ENCODE measurements at places on chromosomes 5 and 9. TPM values are rescaled to one million over a fixed set of nuclear protein-coding genes. Genes with fewer than 3 reads are reported as not detected.
A peak's percentile ranks its signal among the peaks of the same experiment; 100 is the strongest.

GRCh38 chr5:82222597-82223574 is 55.3 kb downstream of the RPS23 start:
- no peak for DNase-seq

DNA sequence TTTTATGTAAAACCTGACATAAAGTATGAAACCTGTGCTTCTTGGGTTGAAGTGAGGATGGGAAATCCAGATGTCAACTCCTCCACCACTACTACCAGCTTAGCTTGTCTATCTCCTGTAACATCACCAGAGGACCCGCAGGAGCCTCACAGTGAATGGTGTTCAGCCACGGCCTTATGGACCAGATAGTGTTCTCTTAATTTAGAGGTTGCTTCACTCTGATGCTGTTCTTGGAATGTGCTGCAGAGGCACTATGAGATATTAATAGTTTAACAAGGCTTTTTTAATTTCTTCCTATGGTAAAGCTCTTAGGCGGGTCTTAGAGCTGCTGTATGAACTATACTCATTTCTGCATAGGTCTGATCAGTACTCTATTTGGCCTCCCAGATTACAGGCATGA is 27.9 kb downstream of the NFX1 start:
- DNase-seq: no peak

DNA sequence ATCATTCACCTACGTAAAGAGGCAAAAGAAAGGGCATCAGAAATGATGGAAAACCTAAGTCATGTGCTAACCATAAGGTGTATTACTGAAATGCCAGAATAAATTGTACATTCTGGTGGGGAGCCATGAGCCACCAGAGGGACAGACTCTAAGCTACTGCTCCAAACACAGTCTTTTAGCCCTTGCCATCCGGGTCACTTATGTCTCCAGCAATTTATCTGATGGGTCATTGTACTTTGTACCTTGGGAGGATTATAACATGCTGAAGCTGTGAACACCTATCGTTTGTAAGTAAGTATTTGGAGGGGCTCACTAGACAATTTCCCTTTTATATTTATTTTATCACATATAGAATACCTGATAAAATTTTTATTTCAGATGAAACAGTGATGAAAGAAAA is 495.1 kb downstream of the KIF4B start:
- no peak for DNase-seq

The RXRA gene
- 44.8 TPM for polyA plus RNA-seq

DNA sequence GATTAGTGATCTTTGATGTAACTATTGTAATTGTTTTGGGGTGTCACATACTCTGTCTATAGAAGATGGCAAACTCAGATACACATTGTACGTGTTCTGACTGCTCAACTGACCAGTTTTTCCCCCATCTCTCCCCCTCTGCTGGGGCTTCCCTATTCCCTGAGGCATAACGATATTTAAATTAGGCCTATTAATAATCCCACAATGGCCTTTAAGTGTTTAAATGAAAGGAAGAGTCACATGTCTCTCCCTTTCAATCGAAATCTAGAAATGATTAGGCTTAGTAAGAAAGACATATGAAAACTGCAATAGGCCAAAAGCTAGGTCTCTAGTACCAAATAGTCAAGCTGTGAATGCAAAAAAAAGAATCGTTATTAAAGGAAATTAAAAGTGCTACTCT is 265.6 kb downstream of the TMEM232 start:
- DNase-seq: no peak

The SELENOP gene
- 402 TPM for polyA plus RNA-seq

- DNase-seq: no peak
Observed at GRCh38 chr5:174030286-174030685, 15.2 kb upstream of the NSG2 start.

DNA sequence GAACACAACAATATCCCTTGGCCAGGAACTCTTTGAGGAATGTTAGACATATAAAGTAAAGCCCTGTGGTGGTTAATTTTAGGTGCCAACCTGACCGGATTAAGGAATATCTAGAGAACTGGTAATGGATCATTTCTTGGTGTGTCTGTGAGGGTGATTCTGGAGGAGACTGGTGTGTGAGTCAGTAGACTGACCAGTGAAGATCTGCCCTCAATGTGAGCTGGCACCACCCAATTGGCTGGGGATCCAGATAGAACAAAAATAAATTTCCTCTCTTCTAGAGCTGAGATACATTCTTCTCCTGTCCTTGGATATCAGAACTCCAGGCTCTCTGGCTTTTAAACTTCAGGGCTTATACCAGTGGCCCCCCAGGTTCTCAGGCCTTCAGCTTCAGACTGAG is 56.2 kb upstream of the TNPO1 start:
- DNase-seq: no peak

DNA sequence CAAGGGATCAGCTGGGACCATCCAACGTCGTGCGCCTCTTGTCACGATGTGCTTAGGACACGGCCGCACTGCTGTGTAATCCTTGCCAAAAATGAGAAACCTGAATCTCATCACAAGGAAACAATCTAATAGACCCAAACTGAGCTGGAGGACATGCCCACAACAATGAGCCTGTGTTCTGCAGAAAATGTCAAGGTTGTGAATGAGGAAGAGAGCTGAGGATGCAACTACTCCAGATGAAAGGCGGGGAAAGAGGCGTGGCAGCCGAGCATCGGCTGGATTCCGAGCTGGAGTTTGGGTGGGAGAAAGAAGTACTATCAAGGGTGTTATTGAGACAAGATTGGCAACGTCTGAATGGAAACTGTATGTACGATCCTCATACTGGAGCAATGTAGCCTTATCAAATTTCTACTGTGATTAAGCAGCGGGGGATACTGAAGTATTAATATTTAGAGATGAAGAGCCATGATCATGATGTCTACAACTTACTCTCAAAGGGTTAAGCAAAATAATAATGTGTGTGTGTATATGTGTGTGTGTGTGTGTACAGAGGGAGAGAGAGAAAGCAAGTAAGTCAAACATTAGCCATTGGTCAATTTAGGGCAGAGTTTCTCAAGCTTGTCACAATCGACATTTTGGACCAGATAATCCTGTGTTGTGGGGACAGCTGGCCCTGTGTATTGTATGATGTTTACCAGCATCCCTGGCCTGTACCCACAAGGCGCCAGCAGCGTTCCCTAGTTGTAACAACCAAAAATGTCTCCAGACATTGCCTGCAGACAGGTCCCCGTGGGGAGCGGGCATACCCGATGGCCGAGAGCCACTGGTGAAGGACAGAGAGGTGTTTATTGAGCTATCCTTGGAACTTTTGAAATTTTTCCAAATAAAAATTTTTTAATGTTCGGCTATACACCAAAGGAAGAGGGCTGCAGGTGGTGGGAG is 46.5 kb downstream of the DUSP1 start:
- DNase-seq: no peak

DNA sequence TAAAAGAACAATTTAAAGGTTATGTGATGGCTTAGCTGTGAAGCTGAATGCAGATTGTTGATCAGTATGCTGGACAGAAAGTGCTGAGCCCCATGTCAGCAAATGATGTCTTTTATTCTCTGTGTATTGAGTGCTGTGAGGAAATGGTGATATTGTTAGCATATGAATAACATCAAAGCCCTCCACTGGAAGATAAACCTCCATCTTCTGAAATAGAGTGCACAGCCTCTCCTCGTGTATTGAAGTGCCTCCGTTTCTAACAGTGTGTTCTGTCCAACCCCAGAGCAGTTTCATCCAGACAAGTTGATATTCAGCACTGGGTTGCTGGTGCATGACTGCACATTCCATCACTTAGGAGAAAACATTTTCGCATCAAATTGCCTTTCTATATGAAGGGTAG is 242.9 kb downstream of the CSNK1G3 start:
- peak; percentile 11 for DNase-seq

DNA sequence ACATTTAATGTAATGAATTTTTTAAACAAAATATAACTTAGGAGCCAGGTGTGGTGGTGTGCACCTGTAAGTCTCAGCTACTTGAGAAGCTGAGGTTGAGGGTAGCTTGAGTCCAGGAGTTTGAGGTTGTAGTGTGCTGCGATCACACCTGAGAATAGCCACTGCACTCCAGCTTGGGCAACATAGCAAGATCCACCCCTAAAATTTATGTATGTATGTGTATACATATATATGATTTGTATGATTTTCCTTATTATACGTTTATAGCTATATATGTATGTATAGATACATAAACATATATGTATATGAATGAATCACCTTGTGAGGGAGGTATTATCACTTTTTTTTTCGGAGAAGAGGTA is 653 bp upstream of the CCNI2 start:
- DNase-seq: no peak

The PCDHGA10 gene
- polyA plus RNA-seq: 3.7 TPM

The CDKN2B gene
- 0.31 TPM for polyA plus RNA-seq

The IQGAP2 gene
- 69.7 TPM for polyA plus RNA-seq

GRCh38 chr5:15008921-15009320 is 137.3 kb upstream of the ANKH start:
- DNase-seq: no peak

DNA sequence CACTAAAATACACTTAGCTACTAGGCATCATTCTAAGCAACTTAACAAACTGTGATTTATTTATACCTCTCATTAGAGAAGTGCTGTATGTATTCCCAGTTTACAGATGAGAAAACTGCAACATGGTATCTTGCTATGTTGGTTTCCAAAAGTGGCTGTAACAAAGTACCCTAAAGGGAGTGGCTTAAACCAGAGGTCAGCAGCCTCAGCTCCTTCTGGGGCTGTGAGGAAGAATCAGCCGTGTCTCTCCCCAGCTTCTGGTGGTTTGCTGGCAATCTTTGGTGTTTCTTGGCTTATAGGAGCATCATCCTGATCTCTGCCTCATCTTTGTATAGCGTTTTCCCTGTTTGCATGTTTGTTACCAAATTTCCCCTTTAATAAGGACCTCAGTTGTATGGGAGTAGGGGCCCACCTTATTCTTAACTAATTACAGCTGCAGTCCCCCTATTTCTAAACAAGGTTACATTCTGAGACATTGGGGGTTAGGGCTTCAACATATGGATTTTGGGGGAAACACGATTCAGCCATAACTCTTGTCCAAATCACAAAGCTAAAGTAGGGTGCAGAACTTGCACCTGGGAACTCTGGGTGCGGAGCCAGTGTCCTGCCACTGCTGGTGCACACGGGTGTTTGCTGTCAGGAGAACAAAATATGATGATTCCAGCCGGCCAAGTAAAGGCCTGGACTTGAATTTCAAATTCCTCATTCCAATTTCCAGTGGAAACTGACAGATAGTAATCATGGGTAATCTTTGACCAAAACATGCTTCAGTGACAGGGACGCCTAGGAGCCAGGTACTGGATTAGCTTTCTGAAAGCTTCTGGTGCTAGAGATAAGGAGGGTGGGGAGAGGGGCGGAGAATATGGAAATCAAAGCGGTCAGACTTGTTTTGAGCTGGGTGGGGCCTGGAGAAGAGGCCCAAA is 43.3 kb downstream of the RAI14 start:
- no peak for DNase-seq

DNA sequence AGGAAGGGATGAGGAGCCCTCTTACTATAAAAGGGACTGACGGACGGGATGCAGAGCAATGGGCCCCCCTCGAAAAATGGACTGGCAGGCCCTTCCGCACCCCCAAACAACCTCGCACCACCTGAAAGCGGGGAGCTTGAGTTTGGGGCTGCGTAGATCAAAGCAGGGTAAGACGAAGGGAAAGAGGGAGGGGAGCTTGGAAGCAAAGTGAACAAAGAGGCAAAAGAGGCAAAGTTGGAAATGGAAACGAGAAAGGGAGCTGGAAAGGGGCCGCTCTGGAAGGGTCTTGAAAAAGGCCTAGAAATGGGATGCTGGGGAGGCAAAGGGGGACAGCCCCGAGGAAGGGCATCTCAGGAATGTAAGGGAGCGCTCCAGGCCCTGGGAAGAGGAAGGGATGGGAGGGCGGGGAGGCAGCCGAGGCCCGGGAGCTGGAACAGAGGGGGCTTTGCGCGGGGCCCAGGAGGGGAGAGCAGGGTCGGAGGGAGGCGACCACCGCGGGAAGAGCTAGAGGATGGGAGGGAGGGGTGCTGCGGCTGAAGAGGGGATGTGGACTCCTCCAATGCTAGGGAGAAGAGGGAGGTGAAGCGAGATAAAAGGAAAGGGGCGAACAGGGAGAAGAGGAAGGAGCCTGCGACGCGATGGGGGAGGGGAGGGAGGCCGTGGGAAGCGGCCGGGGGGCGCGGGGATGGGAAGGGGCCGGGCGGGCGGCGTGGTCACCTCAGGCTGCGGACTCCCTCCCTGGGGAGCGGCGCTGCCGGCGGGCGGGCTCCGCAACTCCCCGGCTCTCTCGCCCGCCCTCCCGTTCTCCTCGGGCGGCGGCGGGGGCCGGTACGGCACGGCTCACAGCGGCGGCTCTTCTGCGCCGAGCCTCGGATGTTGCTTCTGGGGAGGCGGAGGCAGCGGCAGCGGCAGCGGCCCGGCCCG is 577 bp downstream of the RNF145 start:
- DNase-seq: peak; percentile 53

DNA sequence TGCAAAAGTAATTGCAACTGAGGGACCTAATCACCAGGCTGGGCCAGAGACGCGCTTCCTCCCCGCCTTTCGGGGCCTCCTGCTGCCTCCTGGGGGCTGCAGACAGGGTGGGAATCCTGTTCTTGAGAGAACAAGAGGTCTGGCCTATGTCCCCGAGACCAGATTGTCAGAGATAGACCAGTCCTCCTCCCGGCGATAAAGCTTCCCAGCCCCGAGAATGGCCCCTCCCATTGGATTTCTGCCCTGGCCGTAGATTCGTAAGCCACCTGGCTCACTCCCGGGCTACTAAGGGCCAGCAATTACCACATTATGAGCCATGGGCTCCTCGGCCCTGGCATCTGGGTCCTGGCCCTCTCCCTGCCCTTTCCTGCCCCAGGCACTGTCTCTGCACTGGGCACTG is 70.4 kb downstream of the HRH2 start:
- no peak for DNase-seq

The SNAPC4 gene
- 14.8 TPM for polyA plus RNA-seq

DNA sequence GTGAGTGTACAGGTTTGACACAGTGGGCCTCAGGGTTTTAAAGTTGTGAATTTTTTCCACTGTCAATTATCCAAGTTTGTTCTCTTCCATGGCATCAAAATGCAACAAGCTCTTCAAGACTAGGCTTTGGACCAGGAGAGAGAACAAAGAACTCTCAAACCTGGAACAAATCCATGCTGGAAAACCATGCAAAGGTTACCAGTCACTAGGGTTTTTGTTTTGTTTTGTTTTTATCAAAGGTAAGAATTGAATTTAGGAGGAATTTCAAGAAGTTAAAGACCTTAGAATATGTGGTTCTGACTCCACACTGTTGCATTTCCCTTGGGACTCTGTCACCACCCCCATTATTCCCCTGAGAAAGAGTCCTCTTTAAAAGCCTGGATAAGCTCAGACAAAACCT is 191.1 kb upstream of the PIK3R1 start:
- DNase-seq: no peak

DNA sequence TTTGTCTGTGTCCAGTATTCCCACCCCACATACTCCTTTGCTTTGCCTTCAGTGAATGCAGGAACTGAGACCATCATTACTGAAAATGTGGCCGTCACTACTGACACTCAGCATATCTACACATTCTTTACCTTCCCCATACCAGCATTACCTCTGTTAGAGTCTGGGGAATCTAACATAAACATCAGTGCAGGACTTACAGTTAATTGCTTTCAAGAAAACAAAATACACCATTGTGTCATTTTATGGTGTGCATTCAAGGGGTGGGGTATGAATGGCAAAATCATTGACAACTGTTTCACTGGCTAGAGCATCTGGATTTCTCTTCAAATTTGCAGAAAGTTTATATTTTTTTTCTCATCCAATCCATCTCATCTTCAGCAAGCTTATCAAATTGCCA is 731.4 kb upstream of the RIOK2 start:
- DNase-seq: no peak

Measured in renal cortex interstitium (tissue), 15 donors.